ENCODE measurements at places on chromosomes 12 and 14. TPM values are rescaled to one million over a fixed set of nuclear protein-coding genes. Genes with fewer than 3 reads are reported as not detected.

The LMNTD1 gene
- 0.66 TPM for total RNA-seq

The NFE2 gene
- 0.37 TPM for total RNA-seq

The GSG1 gene
- total RNA-seq: 1.1 TPM

The OTUB2 gene
- total RNA-seq: 1.2 TPM

The JAG2 gene
- 0.33 TPM for total RNA-seq

The OR10G3 gene
- not detected for total RNA-seq

The LRRIQ1 gene
- not detected for total RNA-seq

The NINJ2 gene
- total RNA-seq: not detected

The NRL gene
- 0.54 TPM for total RNA-seq

The TRIP11 gene
- 47.2 TPM for total RNA-seq
